ENCODE measurements at places on chromosomes 11 and 22.

DNA sequence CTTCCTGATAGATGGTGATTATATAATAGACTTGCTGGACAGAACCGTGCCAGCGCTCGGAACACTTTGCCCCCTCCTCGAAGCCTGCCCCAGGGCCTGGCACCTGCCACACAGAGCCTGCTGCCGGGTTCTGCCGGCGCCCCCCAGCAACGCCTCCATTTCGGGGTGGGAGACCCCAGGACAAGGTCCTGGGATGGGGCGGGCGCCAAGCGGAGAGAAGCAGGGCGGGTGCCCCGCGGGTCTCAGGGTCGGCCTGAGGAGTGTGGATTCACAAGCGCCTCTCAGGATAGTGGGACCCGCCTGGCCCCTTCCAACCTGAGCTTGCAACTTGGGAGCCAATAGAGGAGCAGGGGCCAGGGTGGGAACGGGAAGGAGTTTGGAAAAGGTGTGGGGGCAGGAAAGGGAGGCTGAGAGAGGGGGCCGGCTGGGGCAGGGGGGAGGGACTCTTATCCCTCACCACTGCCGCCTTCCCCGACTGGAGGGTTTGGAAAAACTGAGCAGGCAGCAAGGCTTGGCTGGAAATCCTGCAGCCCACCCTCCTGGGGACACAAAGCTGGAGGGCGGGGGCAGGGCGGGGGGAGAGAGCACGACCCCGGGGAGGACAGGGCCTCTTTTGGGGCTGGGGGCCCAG, 3.3 kb upstream of the BCL9L start:
- DNase-seq = peak; percentile 79

DNA sequence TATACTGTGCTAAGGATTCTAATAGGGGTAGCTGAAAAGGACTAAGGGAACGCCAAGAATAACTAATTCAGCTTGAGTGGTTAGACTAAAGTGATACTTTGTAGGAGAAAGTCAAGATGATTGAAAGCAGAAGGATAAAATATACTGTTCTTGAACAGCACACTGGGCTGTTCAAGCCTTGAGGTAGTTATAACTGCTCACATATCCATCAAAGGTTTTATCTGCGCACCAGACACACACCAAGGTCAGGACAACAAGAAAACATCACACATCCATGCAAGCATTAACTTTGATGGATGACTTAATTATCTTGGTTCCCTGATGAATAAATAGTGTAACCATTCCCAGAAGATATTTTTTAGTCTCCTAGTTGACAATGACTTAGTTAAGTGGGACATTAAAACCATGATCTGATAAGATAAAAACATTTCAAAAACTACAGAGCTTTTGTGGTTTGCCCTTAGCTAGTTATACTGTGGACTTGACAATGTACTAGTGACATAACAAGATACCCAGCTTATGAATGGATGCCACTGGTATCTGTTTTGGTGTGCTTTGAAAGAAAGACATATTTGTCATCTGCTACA, 728.9 kb downstream of the JRKL start:
- DNase-seq = no peak

DNA sequence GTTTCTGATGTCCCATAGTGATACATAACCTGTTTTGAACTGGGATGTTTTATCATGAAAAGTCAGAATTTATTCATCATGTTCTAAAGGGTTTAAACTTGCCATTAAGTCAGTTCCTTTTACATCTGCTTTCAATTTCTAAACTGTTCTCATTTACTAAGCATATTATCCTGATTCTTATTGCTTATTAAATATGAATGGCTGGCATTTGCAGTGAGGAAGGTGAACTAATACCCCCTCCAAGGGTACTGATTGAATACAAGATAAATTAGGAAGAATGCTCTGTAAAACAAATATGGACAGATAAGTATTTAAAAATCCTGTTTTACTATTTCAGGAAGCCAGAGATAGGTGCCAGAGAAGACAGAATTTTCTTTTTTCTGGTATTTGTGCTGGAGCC, 70.8 kb upstream of the HORMAD2 start:
- no peak for DNase-seq

DNA sequence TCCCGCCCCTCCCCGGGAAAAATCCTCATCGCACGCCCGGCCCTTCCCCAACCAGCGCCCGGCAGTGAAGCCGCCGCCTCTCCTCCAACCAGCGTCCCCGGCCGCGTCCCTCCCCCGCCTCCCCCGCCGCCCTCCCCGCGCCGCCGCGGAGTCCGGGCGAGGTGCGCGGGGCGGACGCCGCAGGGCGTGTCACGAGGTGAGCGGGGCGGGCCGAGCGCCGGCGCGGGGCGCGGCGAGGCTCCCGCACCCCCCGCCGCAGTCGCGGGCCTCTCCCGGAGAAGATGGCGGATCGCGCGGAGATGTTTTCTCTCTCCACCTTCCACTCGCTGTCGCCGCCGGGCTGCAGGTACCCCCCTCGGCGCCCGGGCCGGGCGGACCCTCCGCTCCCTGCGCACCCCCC, at the start of gene MAPK8IP2:
Gene MAPK8IP2 (plus strand): TSS at position 256 of the 400 bp plus-strand sequence. CDS start 26 bp downstream, at position 282.
- DNase-seq = peak; percentile 20

- peak; percentile 70 for DNase-seq
Measured at GRCh38 chr11:12494699-12495098, 117.3 kb downstream of the PARVA start.

DNA sequence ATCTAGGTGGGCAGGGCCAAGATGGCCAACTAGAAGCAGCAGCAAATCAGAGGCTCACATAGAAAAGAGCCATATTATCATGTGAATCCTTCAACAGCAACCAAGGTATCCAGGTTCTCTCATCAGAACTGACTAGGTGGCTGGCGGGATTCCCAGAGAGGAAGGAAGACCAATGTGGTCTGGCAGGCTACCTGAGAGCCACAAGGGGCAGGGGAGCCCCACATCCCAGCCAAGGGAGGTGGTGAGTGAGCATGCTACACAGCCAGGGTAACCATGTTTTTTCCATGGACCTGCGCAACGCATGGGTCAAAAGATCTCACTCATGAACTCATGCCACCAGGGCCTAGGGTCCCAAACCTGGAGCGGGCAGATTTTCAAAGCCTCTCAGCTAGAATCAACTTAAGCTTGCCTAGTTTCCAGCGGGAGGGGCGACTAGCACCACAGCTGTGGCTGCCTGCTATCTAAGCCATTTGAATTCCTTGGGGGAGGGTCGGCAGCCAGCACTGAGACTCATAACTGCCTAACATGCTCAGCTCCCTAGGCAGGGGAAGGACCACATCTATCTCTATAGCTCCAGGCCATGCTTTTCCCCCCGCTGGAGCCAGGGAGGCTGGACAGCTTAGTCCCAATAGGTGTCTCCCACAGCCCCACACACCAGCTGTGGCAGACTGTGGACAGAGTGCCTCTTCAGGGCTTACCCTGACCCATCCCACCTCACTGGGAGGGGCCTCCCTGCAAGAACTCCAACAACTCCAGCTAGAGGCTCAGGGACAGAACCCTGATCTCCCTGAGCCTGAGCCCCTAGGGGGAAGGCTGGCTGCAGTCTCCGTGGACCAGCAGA, 28.7 kb upstream of the CASP12 start:
- no peak for DNase-seq

DNA sequence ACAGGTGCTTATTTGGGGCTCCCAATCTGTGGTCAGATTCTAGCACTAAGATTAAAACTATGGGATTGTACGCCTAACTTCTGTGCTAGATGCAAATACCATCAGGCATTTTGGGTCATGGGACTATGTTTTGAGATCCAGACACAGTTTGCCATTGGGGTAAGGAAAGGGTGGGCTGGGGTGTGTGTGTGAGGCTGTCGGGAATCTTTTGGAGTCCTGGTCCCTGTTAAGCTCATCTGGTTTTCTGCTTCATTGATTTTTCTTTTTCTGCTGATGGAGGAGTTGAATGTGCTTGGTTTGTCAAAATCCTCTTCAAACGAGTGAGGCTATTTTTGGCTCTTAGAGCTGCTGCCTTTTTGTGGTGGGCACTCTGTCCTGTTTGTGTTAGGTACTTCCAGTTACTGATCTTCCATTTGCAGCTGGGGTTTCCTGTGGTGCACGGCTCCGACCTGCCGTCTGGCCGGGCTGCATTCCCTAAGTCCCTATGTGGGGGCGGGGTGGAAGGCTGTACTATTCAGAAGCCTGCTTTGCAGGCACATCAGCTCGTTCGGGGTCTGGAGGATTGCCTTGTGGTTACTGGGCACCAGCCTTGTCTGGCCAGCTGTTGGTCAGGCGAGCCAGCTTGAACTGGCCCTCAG, 2.9 kb downstream of the BCR start:
- DNase-seq = peak; percentile 55

DNA sequence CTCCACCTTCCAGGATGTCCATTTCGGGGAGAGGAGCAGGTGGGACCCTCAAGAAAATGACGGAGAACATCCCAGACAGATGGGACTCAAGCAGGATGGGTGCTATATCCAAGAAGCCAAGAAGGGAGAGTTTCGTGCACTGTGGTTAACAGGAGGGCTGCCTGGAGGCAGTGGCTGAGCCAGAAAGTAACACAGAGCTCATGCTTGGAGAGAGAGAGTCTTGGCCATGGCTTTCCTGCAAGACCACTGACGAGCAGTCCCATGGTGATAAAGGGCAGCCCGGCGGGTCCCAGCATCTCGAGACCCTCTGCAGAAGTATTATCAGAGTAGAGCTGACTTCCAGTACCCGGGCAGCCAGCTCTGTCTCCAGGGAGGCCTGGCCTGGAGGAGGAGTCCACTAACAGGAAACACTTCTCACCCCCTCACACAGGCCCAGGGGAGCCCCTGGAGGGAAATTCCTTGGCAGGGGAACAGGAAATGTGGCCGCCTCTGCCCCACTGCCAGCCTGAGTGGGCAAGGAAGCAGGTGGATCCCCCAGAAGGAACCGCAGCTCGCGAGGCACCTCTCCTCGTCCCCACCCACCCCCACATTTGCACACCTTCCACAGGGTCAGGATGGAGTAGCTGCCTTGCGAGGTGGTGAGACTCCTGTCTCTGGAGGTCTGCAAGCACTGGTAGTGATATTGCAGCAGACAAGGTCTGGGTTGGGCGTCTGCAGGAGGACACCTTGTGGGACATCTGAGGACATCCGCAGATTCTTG, 32.2 kb downstream of the CYTH4 start:
- DNase-seq = no peak

DNA sequence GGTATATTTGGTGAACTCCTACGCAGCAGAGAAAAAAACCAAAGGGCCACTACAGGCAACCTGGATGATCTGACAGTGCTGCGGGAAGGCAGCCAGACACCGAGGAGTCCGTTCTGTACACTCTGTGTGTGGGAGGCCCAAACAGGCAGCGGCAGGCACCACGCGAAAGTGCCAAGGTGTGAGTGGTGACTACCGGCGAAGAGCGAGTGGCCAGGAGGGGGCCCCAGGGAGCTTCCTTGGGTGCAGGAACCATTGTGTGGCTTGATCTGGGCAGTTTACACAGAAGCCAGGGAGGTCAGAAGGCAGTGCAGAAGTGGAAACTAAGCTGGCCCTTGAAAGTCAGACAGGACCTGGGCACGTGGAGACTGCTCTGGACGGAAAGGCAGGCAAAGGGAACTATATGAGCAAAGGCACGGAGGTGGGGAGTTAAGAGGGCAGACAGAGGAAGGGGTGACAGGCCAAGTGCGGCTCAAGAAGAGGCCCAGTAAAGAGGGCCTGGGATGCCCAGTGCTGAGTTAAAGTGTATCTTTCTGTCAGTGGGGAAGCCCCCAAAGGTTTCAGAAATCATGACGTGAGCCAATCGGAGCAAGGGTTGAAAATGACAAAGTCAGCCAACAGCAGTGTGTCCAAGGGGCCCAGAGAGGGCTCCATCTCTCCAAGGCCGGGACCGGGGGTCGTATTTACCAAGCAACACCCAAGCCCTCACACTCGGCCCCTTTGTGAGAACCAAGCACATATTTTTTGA, 10.6 kb downstream of the TMEM184B start:
- DNase-seq = no peak

- peak; percentile 51 for DNase-seq
Measured at GRCh38 chr11:19735157-19735908, 22.7 kb downstream of the NAV2 start.

- DNase-seq = no peak
Measured at GRCh38 chr11:67449116-67449844, 3.2 kb downstream of the GPR152 start.

DNA sequence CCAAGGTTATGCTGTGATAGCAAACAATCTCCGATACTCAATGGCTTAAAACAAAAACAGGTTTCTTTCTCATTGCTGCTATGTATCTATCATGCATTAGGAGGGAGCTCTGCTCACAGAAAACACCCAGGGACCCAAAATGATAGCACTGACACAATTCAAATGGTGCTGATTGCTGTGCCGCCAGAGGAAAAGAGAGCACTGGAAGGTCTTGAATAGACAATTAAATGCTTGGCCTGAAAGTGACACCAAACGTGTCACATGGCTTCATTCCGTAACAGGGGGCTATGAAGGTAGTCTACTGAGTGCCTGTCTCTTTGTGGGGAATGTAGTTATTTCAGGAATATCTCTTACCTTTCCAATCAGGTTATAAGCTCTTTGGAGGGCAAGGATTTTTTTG, 94.2 kb downstream of the FAR1 start:
- no peak for DNase-seq
